Stimulated activated CD8-positive, alpha-beta memory T cell treated with anti-CD3 and anti-CD28 coated beads, Interleukin-15, amount 100 ng/mL, for 4 hours (primary cell): ENCODE measurements at places on chromosomes 2 and 18.

DNA sequence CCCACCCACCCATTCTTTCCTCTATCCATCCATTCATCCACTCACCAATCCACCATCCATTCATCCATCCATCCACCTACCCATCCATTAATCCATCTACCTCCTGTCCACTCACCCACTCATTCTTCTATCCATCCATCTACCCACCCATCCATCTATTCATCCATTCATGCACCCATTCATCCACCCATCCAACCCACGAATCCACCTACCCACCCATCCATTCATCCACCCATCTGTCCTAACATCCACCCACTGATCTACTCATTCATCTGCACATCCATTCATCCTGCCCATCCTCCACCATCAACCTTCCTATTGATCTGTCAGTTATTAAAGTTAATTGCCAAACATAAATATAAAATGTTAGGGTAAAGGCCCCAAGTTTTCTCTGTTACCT is 25.6 kb downstream of the LDLRAD4 start:
- no peak for DNase-seq

DNA sequence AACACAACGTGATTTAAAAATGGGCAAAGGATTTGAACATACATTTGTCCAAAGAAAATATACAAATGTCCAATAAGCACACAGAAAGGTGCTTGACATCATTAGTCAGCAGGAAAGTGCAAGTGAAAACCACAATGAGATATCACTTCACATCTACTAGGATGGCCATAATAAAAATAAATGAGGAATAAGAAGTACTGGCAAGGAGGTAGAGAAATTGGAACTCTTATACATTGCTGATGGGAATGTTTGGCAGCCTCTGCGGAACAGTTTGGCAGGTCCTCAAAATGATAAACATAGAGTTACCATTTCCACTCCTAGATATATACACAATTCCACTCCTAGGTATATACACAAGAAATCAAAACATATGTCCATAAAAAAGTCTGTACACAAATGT is 51.0 kb upstream of the PGAP1 start:
- DNase-seq = no peak

DNA sequence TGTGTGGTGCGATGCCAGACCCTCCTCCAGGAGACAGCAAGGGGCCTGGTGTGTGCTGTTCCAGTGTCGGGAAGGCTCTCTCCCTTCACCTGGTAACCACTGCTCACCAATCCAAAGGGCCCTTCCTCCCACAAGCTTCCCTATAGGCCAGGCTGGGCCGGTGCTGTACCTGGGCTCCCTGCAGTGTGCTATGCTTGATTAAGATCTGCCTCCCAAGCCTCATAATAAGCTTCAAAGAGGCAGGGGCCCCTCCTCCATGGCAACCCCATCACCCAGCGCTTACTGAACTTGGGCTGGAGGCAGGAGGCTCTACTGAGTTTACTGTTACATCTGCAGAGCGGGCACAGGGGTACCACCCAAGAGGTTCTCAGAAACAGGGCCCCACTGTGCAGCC is 4.5 kb upstream of the MAL start:
- no peak for DNase-seq

DNA sequence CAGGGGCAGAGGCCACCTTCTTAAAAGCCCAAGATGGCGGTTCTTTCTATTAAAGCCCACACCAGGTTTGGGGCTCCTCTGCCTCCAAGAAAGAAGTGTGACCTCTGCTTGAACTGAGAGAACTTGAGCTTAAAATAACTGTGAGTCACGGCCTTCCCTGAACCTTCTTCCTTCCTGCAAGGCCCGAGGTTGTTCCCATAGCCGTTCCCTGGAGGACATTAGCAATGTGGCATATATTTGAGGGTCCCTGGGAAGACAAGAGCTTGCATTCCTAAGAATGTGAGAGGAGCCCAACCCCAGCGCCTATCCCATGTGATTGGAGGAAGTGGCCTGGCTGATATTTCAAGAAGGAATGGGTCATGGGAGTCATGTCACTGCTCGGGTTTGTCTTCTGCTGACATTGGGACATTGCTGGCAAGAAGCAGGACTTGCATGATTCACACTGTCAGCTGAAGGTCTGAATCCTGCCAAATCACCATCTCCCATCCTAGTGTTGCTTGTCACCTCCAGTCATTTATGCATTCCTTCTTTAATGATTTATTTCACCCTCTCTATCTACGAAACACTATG is 168.1 kb downstream of the TRIB2 start:
- no peak for DNase-seq

DNA sequence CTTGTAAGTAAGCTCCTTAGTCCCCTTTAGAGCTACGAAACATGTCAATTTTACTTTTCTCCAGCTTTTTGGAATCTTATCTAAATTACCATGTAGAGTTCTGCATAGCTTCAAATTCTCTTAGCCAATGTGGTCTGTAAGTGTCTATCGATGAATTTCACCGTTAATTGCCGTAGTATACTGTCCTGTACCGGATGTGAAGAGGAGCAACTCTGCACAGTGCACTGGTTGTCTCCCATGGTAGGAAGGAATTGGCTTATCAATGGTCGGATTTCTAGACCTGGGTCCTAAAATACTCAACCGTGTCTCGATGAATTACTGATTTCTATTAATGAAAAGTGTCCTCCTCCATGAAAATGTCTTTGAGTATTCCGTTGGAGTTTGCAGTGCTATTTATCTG is 1.9 kb downstream of the NOP58 start:
- DNase-seq = no peak

- no peak for DNase-seq
Measured at GRCh38 chr2:159968279-159968900, 94.0 kb downstream of the PLA2R1 start.
